ENCODE measurements at places on chromosomes 2 and 18.

- DNase-seq: no peak
Measured at GRCh38 chr18:67477522-67477921, 39.0 kb downstream of the DSEL start.

DNA sequence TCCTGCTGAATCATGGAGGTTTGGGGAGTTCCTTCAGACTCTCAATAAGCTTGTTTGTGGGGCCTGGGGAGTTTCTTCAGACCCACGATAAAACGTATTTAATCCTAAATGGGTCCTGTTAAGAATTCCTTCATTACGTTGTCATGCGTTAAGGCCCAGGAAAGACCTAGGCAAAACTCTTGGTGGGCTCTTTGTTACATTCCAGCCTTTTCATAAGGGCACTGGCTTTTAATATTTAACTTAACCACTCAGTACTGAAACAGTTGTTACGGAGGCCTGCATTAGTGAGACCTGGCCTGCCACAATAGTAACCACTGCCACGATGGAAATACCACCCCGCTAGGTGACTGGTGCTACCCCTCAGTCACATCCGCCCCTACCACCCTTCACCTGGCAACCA, 17.5 kb upstream of the BIN1 start:
- no peak for DNase-seq

GRCh38 chr2:78465707-78466106, 559.8 kb upstream of the REG3G start:
- peak; percentile 11 for DNase-seq

GRCh38 chr18:22939649-22940048, 6.5 kb downstream of the RBBP8 start:
- no peak for DNase-seq

DNA sequence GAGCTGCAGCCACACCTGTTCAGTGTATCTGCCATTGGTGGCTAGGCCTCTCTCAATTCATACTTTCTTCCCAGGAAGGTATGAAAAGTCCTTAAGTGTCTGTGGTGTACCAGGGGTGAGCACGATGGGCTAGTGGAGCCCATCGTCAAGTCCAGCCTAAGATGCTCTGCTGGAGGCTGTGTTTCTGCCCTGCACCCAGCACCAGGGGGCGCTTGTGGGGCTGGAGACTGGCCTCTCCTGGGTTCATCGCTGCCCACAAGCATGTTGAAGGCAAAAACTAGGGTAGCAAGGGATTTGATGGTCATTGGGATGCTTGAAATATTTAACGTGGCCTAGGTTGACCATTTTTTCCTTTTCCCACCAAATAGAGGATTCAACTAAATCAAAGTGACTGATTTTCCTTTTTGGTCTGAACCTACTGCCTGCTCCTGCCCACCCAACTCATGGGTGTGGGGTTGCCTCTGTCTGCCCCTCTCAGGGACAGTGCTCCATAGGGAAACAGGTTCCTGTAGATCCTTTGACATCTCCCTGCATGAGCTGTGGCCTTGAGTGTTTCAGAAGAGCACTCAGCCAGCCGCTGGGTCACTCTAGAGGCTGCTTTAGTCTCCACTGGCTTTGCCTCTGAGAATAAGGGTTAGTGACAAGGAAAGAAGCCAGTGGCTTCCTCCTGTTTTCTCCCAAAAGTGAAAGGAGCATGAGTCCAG, 59.0 kb downstream of the TPGS2 start:
- peak; percentile 12 for DNase-seq

- DNase-seq: peak; percentile 37
Measured at GRCh38 chr18:33761363-33761762, 183.3 kb downstream of the ASXL3 start.

GRCh38 chr2:66569321-66569851, 134.5 kb downstream of the MEIS1 start:
- DNase-seq: no peak

- DNase-seq: no peak
Measured at GRCh38 chr2:239891698-239892097, 133.4 kb downstream of the NDUFA10 start.

Measured in HT-29 (cell line).